Choroid plexus epithelial cell (primary cell): ENCODE measurements at places on chromosomes 1 and 21.
A peak's percentile ranks its signal among the peaks of the same experiment; 100 is the strongest.

DNA sequence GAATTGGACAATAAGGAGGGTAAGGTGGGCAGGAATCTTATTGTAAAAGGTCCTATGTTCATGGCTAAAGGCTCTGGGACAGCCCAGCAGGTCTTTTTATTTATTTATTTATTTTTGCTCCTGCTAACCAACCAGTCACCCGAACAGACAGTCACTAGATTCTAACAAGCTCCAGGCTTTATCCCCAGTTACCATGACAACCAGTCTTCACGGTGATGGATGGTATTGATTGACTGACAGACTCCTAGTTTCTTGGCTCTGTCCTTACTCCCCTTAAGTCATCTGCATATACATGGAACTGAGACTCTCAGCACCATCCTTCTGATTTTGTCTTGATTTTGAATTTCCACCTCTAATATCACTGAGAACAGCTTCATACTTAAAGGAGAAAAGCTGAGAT, 44.3 kb downstream of the C8A start:
- DNase-seq, result no peak

- no peak for DNase-seq
Observed at GRCh38 chr1:27403931-27404330, 11.5 kb downstream of the GPR3 start.

- no peak for DNase-seq
Observed at GRCh38 chr1:53376742-53377437, 49.0 kb upstream of the LRP8 start.

GRCh38 chr1:234725177-234726132, 115.5 kb upstream of the IRF2BP2 start:
- DNase-seq, result no peak

DNA sequence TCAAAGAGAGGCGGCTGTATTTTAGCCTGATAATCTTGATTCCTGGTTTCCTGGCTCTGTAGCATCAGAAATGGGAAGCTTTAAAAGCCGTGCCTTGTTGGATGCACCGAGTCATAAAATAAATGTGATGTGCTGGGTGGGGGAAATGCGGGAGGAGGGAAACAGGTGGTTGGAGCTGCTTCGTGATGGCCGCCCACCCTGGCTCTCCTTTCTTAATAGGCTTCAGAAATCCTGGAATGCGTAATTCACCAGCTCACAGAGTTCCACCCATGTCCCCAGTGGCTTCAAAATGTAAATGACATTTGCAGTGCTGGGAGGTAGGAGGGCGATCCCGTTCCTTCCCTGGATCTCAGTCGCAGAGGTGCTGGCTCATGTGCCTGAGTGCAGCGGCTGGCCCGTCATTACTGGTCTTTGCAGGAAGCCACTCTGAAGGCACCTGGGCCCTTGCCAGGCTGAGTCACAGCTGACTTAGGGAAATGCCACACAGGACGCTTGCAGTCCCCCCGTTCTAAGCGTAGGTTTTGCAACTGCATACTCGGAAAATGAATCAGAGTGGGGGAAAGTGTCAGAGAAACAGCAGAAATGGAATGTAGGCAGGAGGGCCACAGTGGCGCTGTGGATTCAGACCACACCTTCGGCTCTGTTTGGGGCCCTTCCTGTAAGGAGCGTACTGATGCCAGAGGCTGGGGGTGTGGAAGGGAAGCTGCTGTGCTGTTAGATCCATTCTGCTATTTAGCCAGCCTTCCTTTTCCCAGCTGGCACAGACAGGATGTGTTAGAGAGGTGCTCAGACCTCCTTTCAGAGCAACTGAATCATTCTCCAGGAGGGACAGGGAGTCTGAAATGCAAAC, 37.6 kb downstream of the GALNT2 start:
- peak; percentile 96 for DNase-seq
